ENCODE measurements at places on chromosomes 5 and 9. TPM values are rescaled to one million over a fixed set of nuclear protein-coding genes. Genes with fewer than 3 reads are reported as not detected.

The LIFR gene
- total RNA-seq: 10.6 TPM

DNA sequence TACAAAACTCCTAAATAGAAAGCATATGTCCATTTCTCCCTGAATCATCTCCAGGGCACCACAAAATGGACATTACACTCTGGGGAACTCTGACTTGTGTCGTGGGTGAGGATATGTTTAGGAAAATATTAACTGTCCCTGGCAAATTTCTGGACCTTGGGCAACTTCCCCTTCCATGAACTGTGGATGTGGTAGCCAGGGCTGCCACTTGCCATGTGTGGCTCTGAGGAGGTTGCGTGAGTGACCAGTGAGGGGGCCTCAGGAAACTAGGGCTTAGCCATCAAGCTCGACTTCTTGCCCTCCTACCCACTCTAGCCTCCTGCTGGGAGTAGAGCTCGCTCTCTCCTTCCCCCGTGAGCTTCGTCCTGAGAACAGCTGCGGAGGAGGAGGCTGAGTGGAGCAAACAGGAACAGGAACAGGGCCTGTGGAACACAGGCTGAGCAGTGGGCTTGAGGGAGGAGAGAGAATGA, 13.8 kb upstream of the STC2 start:
- H3K4me1 ChIP-seq: peaks cover 8% of the 10 kb centered on the region
- no peaks in the 10 kb centered on the region for H3K27me3 ChIP-seq
- DNase-seq: no peak
- no peaks in the 10 kb centered on the region for H3K36me3 ChIP-seq
- no peak overlapping the region for H3K4me3 ChIP-seq

The ZSWIM6 gene
- 7.4 TPM for total RNA-seq

The LMNB1 gene
- total RNA-seq: 150 TPM

GRCh38 chr9:79577969-79578723, 6.4 kb downstream of the TLE4 start:
- H3K4me1 ChIP-seq: no peaks in the 10 kb centered on the region
- H3K27me3 ChIP-seq: no peaks in the 10 kb centered on the region
- H3K4me3 ChIP-seq: no peak overlapping the region
- DNase-seq: no peak

DNA sequence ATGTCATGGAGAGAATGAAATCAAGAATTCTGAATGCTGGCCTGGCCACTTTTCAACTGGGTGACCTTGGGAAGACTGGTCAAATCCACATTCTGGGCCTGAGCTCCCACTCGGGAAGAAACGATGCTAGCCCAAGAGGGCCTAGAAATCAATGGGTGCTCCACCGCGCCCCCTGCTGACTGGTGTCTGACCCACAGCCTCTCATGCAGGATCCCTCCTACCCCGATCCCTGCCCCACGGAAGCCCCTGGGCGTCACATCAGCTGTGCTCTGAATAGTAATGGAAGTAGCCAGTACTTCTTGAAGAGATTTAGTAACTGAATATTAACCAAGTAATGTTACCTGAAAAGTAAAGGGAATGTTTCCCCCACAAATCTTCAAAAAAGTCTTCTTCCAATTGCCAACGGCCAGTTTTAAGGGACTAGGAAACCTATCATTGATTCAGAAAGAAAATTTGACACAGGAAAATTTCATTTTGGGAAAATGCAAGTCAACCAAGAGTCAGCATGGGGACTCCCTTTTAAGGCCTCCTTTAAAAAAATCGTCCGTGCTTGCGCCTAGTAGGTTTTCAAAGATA, 43.9 kb downstream of the CRB2 start:
- H3K27ac ChIP-seq: no peak overlapping the region
- H3K4me1 ChIP-seq: no peaks in the 10 kb centered on the region
- no peak for DNase-seq
- H3K4me3 ChIP-seq: no peak overlapping the region
- H3K36me3 ChIP-seq: no peaks in the 10 kb centered on the region

DNA sequence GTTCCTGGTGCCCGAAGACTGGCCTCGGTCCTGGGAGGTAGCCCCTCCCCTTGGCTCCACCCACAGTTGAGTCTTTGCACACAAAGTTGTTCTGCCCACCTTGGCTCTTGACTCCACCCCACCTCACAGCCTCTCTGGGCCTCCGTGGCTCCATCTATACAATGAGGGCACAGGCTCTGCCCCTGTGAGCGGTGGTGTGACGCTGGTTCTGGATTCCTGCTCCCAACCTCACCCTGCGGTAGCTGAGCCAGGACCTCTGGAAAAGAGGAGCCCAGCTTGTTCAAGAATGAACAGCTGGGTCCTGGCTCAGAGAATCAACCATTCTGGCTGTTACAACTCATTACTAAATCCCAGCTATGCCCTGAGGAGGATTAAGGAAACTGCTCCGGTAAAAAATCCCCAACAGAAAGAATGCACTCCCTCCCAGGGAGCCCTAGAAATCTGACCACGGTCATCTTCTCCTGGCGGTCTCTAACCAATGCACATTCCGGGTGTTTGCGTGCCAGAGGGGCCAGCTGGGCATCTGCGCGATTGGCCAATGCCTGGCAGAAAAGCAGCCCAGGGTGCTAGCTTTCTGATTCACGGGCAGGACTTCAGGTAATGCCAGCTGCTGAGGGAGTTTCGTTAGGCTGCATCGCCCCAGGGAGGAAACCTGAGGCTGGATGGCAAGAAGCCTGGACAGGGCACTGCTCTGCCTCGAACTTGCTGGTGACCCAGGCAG, 9.9 kb upstream of the GRHPR start:
- no peak overlapping the region for H3K27ac ChIP-seq
- H3K4me3 ChIP-seq: no peak overlapping the region
- no peaks in the 10 kb centered on the region for H3K27me3 ChIP-seq
- peaks cover 25% of the 10 kb centered on the region for H3K4me1 ChIP-seq

- H3K36me3 ChIP-seq: no peaks in the 10 kb centered on the region
- no peak overlapping the region for H3K27ac ChIP-seq
- no peak for DNase-seq
- peaks cover 18% of the 10 kb centered on the region for H3K27me3 ChIP-seq
- no peak overlapping the region for H3K4me3 ChIP-seq
These were observed 560.0 kb downstream of the BNC2 start for GRCh38 chr9:16310278-16311110.

The CCNO gene
- total RNA-seq: 12.1 TPM

DNA sequence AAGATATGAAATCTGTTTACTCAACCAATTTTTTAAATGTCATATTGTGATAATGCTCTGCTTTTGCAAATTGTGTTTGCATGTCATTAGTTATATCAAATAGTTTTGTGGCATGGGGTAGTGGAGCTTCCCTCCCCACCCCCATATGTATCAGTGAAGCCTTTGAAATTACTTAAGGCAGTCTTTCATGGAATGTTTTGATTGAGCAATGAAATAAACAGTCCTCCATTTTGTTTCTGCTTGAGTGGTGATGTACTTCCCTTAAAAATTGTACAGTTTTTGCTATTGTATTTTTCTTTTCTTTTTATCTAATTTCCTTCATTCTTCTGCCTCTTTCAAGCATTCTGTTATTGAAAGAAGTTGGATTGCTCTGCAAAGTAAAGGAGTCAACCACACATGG, 3.5 kb downstream of the SOWAHA start:
- DNase-seq: no peak
- H3K27ac ChIP-seq: no peak overlapping the region
- H3K4me3 ChIP-seq: no peak overlapping the region
- H3K27me3 ChIP-seq: no peaks in the 10 kb centered on the region
- H3K4me1 ChIP-seq: peaks cover 18% of the 10 kb centered on the region

The ARL14EPL gene
- total RNA-seq: 22.9 TPM

GRCh38 chr9:132044176-132044875, 35.3 kb downstream of the MED27 start:
- H3K27ac ChIP-seq: no peak overlapping the region
- no peak overlapping the region for H3K4me3 ChIP-seq
- H3K4me1 ChIP-seq: peaks cover 6% of the 10 kb centered on the region
- no peaks in the 10 kb centered on the region for H3K27me3 ChIP-seq
- no peaks in the 10 kb centered on the region for H3K36me3 ChIP-seq
- DNase-seq: no peak

DNA sequence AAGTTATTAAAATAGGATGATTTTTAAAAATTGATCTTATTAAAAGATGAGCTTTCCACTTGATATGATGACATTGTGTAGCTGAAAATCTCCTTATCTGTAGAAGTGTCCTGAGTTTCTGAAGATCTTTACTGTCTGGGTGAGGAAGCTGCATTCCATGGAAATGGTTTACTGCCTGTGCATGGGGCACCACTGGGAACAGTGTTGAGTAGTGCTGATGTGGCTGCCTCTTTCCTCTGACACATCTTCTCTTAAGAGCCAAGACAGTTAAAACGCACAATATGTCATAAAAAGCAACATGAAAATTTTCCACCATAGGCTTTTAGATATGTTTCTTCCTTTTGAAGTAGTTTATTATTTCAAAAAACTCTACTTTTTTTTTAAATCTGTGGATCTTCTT, 24.6 kb downstream of the SECISBP2 start:
- no peak for DNase-seq
- H3K27me3 ChIP-seq: no peaks in the 10 kb centered on the region
- H3K4me1 ChIP-seq: no peaks in the 10 kb centered on the region
- H3K4me3 ChIP-seq: no peak overlapping the region
- no peak overlapping the region for H3K27ac ChIP-seq

The MAP1B gene
- 8.9 TPM for total RNA-seq

The GLIPR2 gene
- 14.5 TPM for total RNA-seq

The MTRR gene
- total RNA-seq: 32.5 TPM

Data from HCT116 (cell line).